Stimulated activated CD4-positive, alpha-beta T cell treated with anti-CD3 and anti-CD28 coated beads, TNF-alpha, amount 100 ng/mL, for 4 hours (primary cell): ENCODE measurements at places on chromosomes 13 and 19.

DNA sequence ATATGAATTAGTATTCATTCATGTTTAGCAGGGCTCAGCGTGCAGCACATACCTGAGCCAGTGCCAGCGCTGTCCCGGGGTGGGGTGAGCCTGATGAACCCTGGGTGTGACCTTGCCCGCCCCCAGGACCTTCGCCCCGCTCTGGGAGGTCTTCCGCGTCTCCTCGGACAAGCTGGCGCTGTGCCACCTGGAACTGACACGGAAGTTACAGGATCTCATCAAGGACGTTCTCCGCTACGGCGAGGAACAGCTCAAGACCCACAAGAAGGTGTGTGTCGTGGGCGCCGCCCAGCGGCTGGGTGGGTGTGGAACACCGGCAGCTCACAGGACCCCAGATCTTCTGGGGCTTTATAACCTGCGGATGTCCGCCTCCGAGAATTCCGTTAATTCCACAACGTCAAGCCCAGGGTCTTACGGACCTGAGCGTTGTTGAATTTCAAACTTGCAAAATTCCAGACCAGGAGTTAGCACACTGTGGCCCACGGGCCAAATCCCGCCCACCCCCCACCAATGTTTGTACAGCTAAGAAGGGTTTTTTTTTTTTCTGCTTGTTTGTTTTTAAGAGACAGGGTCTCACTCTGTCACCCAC is 15.4 kb downstream of the FCHO1 start:
- no peak for DNase-seq

DNA sequence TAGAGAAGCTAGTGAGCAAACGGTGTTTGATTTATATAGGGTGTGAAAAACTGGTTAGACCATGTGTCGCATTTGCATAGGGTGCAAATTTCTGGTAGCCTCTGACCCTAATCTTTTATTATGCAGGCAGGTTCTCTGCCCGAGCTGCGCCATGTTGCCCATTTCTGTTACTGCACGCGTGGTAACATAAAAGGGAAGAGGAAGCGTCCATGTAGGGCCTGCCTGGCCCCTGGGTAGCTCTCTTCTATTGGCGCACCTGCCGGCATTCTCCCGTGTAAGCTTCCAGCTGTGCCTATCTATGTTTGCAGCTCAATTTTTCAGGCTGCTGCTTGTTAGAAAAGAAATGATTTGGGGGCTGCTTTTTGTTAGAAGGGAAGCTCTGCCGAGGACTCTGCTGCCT is 14.0 kb upstream of the CD70 start:
- DNase-seq: no peak

- no peak for DNase-seq
These were observed 405.3 kb downstream of the PCDH20 start for GRCh38 chr13:61010358-61010757.

DNA sequence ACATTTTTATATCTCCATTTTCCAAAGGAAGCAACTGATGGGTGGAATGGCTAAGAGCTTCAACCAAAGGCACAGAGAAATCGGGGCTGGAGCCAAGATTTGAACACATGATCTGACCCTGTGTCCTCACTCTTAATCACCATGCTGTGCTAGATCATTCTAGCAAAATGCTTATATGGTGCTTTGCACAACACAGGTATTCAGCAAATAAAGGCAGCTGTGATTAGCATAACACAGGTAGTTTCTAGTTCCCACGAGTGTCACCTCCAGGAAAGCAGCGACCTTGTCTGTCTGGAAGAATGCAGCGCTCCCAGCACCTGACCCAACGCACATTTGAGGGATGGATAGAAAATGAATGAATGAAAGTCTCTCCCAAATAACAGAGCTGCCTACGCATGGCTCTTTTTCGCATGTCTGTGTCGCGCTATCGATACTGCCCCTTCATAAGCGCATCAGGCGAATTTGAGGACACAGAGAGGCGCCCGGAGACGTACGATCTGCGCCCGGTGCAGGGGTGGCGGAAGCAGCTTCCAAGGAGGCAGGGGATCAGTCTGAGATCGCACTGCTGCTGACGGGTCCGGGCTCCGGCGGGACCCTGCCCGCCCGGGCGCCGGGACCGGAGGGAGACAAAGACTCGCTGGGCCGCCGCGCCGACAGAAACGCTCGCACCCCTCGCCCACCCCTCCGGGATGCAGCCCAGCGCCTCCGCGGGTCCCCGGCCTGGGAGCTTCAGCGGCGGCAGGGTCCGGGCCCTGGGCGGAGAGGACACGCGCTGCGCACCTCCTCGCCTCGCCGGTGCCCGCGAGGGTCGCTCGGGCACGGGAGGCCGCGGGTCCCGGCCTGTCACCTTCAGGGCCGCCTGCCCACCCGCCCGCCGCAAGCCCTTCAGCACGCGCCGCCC is 609 bp downstream of the EPS15L1 start:
- DNase-seq: no peak

- DNase-seq: no peak
These were observed 212.5 kb downstream of the PCCA start for GRCh38 chr13:100301418-100301817.

DNA sequence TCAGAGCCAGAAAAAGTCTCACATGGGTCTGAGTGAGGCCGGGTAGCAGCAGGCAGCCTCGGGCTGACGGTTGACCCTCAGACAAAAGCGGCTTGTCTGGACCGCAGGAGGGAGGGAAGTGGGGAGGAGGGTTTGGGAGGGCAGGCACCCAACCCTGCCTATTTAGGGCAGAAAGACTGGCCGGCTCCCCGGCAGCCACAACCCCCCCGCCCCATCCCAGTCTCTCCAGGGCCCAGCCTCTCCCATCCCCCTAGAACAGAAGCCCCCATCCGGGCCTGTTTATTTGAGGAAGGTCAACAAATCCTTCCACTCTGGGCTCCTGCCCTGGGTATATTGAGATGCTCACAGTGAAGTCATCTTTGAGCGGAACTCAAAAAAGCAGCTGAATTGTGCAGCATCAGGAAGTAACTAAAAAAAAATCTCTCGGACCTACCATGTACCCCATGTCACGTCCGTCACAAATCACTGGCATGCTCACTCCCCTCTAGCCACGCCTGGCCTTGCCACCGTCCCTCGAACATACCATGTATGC is 6.3 kb downstream of the DACT3 start:
- DNase-seq: no peak

GRCh38 chr13:19023115-19023514 is 158.5 kb downstream of the TUBA3C start:
- DNase-seq: no peak

DNA sequence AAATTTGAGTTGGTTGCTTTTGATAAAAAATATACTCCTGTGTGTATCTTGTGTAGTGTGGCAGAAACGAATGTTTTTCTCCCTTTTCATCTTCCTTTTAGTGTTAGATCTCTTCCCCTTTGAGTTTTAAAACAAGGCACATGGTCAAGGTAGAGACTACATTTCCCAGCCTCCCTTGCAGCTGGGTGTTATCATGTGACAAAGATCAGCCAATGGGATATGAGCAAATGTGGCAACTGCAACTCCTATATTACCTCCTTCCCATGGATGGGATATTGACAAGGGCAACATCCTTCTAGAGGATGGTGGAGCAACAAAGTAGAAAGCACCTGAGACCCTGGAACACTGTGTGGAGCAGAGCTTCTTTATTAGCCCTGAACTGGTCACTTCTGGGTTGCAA is 42.4 kb downstream of the ADGRE3 start:
- DNase-seq: no peak

DNA sequence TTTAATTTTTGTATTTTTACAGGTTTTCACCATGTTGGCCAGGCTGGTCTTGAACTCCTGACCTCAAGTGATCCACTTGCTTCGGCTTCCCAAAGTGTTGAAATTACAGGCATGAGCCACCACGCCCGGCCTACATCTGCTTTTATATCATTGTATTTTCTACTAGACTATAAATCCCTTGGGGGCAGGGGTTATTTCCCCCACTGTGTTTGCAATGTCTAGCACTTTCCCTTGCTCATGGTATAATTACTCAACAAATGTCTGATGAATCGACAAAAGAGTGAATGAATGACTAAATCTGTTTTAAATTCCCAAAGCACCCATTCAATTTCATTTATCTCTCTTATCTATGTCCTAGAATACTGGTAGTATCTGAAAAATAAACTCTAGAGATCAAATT is 244.5 kb upstream of the CSNK1A1L start:
- DNase-seq: no peak

- DNase-seq: no peak
These were observed 585.3 kb downstream of the FGF9 start for GRCh38 chr13:22256111-22256639.

GRCh38 chr19:31099515-31100205 is 249.6 kb downstream of the TSHZ3 start:
- no peak for DNase-seq

- DNase-seq: no peak
These were observed 455.7 kb downstream of the FGF9 start for GRCh38 chr13:22126433-22127021.

DNA sequence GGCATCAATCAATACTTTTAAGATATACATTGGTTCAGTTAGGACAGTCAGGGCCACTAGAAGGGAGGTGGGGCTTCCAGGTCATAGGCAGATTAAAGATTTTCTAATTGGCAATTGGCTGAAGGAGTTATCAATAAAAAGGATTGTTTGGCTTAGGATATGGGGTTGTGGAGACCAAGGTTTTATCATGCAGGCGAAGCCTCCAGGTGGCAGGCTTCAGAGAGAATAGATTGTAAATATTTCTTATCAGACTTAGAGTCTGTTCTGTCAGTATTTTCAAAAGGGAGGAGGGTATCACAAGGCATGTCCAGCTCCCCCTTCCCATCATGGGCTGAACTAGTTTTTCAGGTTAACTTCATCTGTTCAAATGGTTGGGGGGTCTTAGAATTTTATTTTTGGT is 77.4 kb upstream of the FARP1 start:
- no peak for DNase-seq

GRCh38 chr13:27523346-27524073 is 73.1 kb upstream of the MTIF3 start:
- DNase-seq: no peak

DNA sequence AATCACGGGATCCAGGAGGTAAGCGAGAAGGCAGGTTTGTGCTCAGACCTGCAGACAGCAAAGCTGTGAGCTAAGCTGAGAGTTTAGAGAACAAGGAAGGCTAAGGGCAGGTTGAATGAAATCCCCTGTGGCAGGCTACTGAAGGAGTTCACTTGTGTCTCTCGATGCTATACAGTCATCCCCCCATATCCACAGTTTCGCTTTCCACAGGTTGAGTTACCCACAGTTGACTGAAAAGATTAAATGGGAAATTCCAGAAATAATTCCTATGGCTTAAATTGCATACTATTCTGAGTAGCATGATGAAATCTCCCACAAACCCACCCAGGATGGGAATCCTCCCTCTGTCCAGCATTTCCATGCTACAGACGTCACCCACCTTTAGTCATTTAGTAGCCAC is 49.6 kb downstream of the ABCC4 start:
- DNase-seq: no peak

DNA sequence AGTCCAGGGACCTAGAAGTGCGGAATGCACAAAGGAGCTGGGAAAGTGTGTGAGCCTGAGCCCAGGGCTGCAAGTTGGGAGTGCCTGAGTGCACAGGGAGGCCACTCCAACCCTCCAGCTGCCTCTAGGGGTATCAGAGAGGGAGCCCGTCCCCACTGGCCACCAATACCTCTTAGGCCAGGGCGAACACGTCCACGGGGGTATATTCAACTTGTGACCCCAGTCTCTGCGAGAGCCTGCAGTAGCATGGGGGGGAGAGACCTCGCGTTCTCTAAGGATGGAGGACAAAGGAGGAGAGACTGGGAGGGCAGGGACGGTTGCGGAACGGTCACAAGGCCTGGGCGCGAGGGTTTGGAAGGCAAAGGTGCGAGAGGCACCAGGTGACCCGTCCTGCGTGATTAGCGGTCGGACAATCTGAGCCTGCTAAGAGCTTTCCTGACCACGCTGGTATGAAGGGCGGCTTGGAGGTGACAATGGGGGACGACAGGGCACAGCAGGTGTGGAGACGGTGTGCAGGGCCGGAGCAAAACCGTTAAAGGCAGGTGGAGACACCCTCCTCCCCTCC is 676 bp downstream of the CD320 start:
- no peak for DNase-seq

DNA sequence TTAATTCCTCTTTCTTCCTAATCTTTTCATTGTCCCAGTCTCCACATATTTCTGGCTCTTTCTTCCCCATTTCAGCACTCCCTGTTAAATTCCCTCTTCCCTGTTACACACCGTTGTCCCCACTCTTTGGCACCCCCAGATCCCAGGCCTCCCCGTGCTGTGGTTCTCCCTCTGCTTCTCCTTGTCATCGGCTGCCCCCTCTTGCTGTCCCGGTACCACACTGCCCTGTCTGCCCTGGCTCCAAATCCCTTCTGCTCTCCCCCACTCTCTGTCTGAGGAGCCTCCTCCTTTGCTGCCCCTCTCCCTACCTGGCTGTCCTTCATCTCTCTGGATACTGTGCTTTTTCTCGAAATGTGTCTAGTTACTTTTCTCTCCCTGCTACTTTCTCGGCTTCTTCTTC is 983 bp downstream of the ZNF415 start:
- DNase-seq: no peak

DNA sequence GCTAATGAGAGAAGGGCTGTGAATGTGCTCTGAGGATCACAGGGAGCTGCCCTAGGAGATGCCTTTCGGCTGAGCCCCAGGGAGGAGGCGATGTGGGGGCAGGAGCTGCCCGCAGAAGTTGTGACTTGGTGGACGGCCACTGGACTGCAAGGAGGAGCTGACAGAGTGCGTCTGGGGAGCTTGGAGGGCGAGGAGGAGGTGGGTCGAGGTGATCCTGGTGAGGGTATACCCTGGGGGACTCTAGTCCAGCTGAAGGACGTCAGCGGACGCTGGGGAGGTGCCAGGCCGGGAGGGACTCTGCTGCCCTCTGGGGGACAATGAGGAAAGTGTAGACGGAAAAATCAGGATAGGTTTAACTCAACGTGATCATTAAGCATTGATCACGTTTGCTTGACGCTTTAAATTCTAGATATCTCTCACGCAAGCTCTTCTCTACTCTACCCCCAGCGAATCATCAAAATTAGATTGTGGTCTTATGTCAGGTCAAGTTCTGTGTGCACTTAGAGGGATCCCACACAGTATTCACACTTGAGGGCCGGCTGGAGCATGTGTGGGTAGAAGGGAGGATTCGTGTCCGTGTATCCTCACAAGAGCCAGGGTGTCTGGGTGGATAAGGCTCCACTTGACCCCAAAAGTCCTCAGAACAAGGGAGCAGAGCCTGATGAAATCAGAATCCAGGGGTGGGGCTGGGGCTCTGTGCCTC is 3.3 kb upstream of the CEACAM7 start:
- no peak for DNase-seq

DNA sequence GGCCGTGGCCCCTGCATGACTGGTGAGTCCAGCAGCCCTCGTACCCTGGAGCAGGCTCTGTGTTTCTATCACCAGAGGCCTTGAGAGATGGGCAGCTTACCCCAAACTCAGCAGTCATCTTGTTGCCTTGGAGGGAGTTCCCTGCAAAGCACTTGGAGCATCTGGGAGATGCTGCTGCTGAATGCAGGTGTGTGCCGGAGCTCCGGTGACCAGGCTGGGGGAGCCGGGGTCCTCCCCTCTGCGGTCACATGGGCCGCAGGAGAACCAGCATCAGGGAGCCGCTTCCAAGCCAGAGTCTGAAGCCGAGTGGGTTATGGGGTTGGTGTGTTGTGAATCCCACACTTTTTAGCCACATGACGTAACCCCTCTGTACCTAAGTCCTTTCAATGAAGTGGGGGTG is 82.8 kb downstream of the TEX29 start:
- DNase-seq: no peak

- no peak for DNase-seq
These were observed 75.8 kb upstream of the UBAC2 start for GRCh38 chr13:99124794-99125316.

GRCh38 chr13:112693831-112694497 is 4.1 kb downstream of the ATP11A start:
- DNase-seq: no peak
